Chondrocyte (in vitro differentiated cells): ENCODE measurements at places on chromosomes 1 and 21. TPM values are rescaled to one million over a fixed set of nuclear protein-coding genes. Genes with fewer than 3 reads are reported as not detected.

SELENBP1 gene
- 5.7 to 11.1 TPM (median 8.9 TPM) in 3 replicates for total RNA-seq

GIPC2 gene
- 0.10 to 0.15 TPM (median 0.10 TPM) in 3 replicates for total RNA-seq

SDC3 gene
- total RNA-seq = 46.8 to 69.3 TPM (median 47.3 TPM) in 3 replicates

IFNAR2 gene
- 16.5 to 19.4 TPM (median 18.6 TPM) in 3 replicates for total RNA-seq

MTARC1 gene
- total RNA-seq = 2.5 to 5.4 TPM (median 2.8 TPM) in 3 replicates

VSIG8 gene
- not detected in 3 replicates for total RNA-seq

GABRD gene
- not detected in 3 replicates for total RNA-seq

PRKCZ gene
- total RNA-seq = 4.8 to 7.8 TPM (median 5.1 TPM) in 3 replicates

C1orf198 gene
- total RNA-seq = 474 to 505 TPM (median 492 TPM) in 3 replicates

RGS1 gene
- total RNA-seq = not detected in 3 replicates

OLFML2B gene
- total RNA-seq = 44.6 to 120 TPM (median 113 TPM) in 3 replicates

SGIP1 gene
- total RNA-seq = 29.3 to 47.9 TPM (median 31.8 TPM) in 3 replicates

AK4 gene
- 43.0 to 94.5 TPM (median 87.9 TPM) in 3 replicates for total RNA-seq

ATAD3C gene
- total RNA-seq = 0.75 to 1.4 TPM (median 1.3 TPM) in 3 replicates

SLC9C2 gene
- total RNA-seq = not detected in 3 replicates

RIPPLY3 gene
- total RNA-seq = 0.21 to 0.37 TPM in 2 of 3 replicates, not detected in the other

CADM3 gene
- 0.15 to 0.35 TPM (median 0.22 TPM) in 3 replicates for total RNA-seq

CYB5RL gene
- 7.0 to 7.8 TPM (median 7.5 TPM) in 3 replicates for total RNA-seq

ZNF648 gene
- not detected in 3 replicates for total RNA-seq

CFAP45 gene
- 0.37 to 0.95 TPM (median 0.73 TPM) in 3 replicates for total RNA-seq

OR2T27 gene
- not detected in 3 replicates for total RNA-seq

B3GALT6 gene
- total RNA-seq = 37.4 to 39.6 TPM (median 39.6 TPM) in 3 replicates

RNU1-1 gene
- 1,438 to 1,620 TPM (median 1,579 TPM) in 3 replicates for total RNA-seq

FAM163A gene
- total RNA-seq = not detected in 3 replicates

EFNA1 gene
- total RNA-seq = 10.9 to 27.6 TPM (median 12.6 TPM) in 3 replicates

GJA9 gene
- not detected in 3 replicates for total RNA-seq

SPRR2D gene
- total RNA-seq = not detected in 3 replicates

CHD1L gene
- 34.5 to 42.1 TPM (median 38.3 TPM) in 3 replicates for total RNA-seq

SYTL1 gene
- total RNA-seq = 0.82 to 1.2 TPM (median 0.85 TPM) in 3 replicates

OPTC gene
- total RNA-seq = not detected in 3 replicates

SPRR2E gene
- not detected in 3 replicates for total RNA-seq

ADAMTSL4 gene
- total RNA-seq = 3.6 to 5.7 TPM (median 5.1 TPM) in 3 replicates

PRELP gene
- total RNA-seq = 29.5 to 33.7 TPM (median 33.2 TPM) in 3 replicates

AMY1C gene
- total RNA-seq = not detected in 3 replicates

C1orf232 gene
- not detected in 3 replicates for total RNA-seq

RNF19B gene
- total RNA-seq = 15.5 to 17.6 TPM (median 17.4 TPM) in 3 replicates

ACTN2 gene
- 0.28 to 0.47 TPM in 2 of 3 replicates, not detected in the other for total RNA-seq

PSMD4 gene
- total RNA-seq = 111 to 144 TPM (median 113 TPM) in 3 replicates

PHC2 gene
- total RNA-seq = 75.9 to 99.7 TPM (median 91.5 TPM) in 3 replicates

GRIK1 gene
- 0.24 to 1.4 TPM (median 1.2 TPM) in 3 replicates for total RNA-seq

BECN2 gene
- not detected in 3 replicates for total RNA-seq

C8A gene
- total RNA-seq = not detected in 3 replicates

RPS6KA1 gene
- 3.6 to 6.3 TPM (median 4.4 TPM) in 3 replicates for total RNA-seq

KDF1 gene
- not detected in 3 replicates for total RNA-seq

CHRNB2 gene
- not detected in 3 replicates for total RNA-seq

ELF3 gene
- total RNA-seq = 0.10 to 0.40 TPM (median 0.36 TPM) in 3 replicates

LMX1A gene
- not detected in 3 replicates for total RNA-seq

TNFRSF1B gene
- 0.22 TPM in 1 of 3 replicates, not detected in the others for total RNA-seq

KPRP gene
- total RNA-seq = not detected in 3 replicates

FNDC5 gene
- 2.6 to 4.6 TPM (median 4.0 TPM) in 3 replicates for total RNA-seq

ATP6V1G3 gene
- not detected in 3 replicates for total RNA-seq

ASB17 gene
- total RNA-seq = not detected in 3 replicates

CR1L gene
- total RNA-seq = not detected in 3 replicates

PROX1 gene
- 0.28 to 0.36 TPM (median 0.32 TPM) in 3 replicates for total RNA-seq

SHE gene
- 0.10 to 0.20 TPM in 2 of 3 replicates, not detected in the other for total RNA-seq

CNR2 gene
- total RNA-seq = not detected in 3 replicates

ESPN gene
- total RNA-seq = 0.57 to 2.5 TPM (median 2.1 TPM) in 3 replicates

CHI3L1 gene
- total RNA-seq = not detected in 3 replicates

DNASE2B gene
- total RNA-seq = not detected in 3 replicates
